ENCODE measurements at places on chromosomes 3 and 15.

DNA sequence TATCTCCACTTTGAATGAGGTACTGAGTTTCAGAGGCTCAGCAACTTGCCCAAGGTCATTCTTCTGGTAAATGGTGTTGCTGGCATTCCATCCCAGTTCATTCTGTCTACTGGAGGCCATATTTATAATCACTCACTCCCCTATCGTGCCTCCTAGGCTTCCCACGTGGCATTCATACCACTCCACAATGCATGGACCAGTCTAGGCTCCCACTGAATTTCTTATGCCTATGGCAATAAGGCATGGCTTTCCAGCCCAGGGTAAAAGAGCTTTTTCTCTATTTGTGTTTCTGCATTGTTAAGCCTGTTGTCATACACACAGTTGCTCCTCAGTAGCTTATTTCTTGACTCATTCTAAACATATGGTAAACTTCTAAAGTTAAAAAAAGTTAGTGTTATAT is 19.9 kb downstream of the BBX start:
- DNase-seq: no peak

DNA sequence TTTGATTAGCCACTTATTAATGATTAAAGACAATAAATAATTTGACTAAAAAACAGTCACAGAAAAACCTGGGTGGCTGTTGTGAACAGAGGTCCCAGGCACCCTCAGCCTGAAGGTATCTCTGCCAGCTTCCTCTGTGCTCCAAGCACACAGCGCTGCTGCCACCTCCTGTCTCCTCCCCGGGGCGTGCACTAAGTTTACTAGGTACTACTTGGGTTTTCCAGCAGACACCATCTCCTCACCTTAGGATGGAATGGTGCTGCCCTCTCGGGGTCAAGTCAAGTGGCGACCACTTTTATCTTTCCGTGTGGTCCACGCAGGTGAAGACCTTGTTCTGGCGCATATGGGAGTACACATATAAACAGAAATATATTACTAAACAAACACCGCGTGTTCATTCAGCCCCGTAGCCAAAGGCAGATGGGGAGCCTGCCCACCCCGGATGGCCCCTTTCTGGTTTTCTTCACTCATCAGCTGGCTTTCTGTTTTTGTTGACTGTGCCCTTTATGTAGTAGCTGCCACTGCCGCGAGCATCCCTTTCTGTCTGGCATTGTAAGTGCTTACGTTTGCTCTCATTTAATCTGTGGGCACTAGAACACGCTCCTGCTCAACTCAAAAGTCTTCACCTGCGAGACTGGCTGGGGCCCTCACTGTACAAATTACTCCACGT is 128.0 kb downstream of the LRIG1 start:
- DNase-seq: no peak

DNA sequence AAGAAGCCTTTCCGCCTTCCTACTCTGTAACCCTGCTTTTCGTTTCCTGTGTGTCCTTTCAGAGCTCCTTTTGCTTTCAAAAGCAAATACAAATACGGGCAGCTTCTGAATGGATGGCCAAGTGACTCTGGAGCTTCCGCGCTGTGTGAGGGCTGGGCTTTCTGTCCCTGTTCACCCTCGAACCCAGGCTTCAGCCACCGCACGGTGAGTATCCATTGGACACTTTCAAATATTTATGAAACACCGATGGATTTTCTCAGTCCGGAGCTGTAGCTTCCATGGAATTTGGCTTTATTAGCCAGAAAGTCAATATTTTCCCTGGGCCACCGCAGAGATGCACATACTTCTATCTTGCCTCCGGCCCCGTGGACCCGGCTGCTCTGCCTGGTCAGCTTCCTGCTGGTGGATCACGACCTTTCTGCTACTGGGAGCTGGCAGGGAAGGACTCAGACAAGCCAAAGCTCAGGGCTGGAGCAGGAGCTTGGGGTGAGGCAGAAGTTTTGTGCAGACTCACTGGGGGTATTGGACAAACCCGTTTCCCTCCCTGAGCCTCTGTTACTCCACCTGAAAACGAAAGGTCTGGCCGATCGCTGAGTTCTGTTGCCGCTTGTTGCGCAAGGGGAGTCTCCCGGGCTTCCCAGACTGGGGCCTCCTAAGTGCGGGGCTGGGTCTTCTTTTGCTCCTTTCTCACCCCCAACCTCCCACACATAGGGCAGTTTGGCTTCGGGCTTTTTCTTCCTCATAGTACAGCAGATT is 63.6 kb downstream of the LINGO1 start:
- no peak for DNase-seq

- DNase-seq: no peak
Measured at GRCh38 chr3:38958026-38958720, 93.6 kb downstream of the SCN11A start.

- DNase-seq: no peak
Measured at GRCh38 chr3:38643090-38643489, 6.4 kb downstream of the SCN5A start.

DNA sequence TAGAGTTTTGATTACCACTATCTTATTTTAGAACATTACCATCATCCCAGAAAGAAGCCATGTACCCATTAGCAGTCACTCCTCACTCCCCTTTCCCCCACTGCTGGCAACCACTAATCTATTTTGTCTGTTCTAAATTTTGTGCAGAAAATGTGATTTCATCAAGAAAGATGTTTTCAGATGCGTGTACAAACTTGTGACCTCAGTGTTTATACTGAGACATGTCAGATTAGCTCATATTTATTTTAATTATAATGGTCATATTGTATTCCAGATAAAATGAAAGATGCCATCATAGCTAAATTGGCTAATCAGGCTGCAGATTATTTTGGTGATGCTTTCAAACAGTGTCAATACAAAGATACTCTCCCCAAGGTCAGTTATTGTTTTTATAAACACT is 27.8 kb downstream of the PDCD6IP start:
- no peak for DNase-seq

DNA sequence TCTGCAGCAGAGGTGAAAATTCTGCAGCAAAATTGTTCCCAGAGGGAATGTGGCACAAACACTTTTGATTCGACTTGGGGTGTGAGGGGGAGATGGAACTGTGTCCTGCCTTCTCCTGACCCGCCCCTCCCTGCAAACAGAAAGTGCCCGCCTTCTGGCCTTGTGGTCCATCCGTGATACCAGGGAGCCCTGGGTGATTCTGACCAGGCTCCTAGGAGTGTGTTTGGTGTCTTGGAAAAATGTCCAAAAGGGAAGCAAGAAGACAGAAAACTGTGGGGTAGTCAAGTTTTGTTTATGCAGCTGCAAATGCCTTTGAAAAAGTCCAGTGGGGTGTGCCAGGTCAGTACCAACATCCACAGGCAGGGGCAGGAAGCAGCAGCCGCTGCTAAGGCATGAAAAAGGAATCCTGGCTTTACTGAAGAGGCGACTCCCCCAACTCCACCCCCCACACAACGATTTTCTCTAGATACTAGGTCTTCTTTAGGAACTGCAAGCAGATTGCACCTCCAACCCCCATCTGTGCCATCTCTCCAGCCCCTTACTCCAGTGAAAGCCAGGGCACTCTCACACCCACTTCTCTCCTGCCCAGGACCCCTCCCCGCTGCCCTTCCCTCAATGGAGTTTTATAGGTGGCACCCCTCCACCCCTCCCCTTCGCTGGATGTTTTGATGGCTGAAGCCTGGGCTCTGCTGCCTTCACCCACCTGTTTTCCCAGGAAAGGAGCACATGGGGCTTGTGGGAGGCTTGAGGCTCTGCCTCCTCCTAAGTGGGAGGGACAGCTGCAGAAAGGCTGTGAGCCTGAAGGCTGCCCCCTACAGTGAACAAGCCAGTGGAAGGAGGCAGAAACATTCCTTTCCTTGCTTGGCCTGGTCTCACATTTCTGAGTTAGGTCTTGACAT is 82.4 kb upstream of the HERC1 start:
- DNase-seq: no peak

DNA sequence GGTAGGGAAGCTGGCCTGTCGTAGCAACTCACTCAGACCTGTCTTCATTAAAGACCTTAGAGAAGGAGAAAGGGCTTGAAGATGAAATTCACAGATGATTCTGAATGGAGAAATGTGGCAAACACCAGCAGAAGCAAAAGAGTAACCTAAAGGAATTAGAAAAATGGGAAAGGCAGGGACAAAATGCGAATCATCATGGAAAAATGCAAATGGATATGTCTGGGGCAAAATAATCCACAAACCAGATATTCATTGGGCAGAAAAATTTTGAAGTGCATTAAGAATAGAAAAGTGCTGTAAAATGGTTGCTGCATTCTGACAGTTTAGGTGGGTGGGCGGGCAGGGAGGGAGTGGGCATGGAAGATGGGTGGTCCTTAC is 156.9 kb upstream of the RASGRP1 start:
- no peak for DNase-seq

DNA sequence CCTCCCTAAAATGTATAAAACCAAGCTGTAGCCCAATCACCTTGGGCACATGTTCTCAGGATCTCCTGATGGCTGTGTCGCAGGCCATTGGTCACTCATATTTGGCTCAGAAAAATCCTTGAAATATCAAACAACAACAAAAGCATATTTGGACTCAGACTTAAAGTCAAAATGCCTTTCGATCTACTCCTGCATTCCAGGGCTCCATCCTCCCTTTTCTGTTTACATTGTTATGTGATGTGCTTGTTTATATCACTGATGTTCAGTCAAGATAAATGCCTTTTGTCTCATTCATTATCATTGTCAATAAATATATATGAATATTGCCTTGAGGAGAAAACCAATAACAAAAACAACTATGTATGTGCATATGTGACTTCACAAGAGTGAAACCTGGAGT is 31.7 kb downstream of the HGD start:
- DNase-seq: no peak

GRCh38 chr15:85543741-85544155 is 163.3 kb downstream of the AKAP13 start:
- DNase-seq: peak; percentile 40
